ENCODE measurements at places on chromosomes 7 and 10. TPM values are rescaled to one million over a fixed set of nuclear protein-coding genes. Genes with fewer than 3 reads are reported as not detected.

DNA sequence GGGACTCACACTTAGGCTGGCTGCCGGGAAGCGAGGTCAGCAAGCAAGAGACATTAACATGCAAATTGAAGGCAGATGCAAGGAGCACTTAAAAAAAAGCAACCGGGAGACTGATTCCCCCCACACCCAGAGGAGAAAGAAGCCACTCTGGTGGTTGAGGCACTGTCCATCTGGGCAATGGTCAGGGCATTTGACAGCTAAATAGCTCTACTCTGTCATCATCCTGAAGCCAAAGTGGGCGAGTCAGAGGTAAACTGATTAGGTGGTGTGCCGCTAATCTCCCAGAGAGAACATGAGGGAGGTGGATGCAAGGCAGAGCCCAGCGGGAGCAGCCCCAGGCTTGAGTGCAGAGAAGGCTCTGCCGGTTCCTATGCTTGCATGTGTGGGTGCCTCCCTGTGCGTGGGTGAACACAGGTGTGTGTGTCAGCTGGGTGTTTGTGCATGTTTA, 100.6 kb downstream of the PLXNA4 start:
- no peak for DNase-seq

GRCh38 chr7:48389977-48390376, 218.7 kb downstream of the ABCA13 start:
- peak; percentile 82 for DNase-seq

DNA sequence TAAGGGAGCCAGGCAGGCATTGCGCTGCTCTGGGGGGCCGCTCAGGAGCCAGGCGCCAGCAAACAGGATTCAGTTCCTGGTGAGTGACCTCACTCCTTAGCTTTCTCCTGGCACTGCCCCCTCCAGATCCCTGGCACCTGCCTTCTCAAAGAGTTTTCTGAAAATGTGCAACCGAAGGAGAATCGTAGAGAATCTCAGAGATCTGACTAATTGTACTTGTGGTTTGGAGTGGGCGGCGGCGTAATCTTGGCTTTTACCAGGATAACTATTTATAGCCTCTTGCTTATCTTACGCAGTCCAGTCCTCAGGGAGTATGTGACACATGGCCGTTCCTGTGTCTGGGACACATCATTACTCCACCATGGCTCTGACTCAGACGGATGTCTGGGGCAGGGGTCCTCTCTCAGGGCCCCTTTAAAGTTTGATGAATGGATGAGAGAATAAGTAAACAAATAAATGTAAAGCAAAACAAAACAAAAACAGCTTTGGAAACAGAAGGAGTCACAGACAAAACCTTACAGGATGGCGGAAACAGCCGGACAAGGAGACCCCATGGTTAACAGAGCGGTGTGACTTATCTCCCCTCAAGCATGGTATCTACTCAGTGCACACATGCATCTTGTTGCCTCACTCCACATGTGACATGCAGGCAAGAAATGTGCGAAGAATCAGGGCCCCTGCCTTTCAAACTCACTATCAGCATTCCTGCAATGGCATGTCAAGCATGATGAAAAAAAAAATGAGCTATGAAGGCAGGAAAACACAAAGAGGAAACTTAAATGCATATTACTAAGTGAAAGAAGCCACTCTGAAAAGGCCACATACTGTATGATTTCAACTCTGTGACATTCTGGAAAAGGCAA, 99.7 kb downstream of the TNS3 start:
- DNase-seq = peak; percentile 98

GRCh38 chr10:47238331-47239095, 61.5 kb upstream of the GDF10 start:
- DNase-seq = no peak

DNA sequence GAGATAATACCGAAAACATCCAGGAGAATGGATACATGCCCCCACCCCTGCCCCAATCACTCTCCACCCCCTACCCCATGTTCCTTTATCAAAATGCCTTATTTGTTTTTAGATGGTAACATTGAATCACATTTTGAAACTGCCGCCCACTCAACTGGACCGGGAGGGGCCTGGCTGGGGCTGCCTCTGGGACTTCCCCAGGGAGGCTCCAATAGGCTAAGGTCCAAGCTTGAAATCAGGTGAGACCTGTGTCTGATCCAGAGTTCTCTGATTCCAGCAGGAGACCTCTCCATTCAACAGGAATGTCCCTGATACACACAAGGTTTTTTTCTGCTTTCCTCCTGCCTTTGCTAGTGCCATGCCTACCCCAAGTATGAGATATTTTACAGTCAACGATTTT, 43.8 kb upstream of the ACSL5 start:
- DNase-seq = no peak

DNA sequence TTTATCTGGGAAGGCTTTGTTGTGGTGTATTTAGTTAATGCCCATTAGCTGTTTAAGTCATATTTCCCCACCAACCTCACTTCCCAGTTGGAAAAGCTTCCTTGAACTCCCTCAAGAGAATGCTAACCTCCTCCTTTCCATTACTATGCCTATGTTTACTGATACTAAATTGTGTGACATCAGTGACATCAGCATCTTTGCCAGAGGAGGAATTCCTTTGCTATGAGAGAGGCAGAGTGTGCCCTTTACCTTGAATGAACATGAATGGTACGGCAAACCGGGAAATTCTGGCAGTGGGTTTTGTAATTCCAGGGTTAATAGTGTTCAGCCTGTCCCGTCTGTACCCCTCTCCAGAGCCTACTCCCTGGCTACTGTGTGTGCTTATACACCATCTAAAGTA, 22.1 kb upstream of the GLCCI1 start:
- no peak for DNase-seq

Gene RNF32
- 0.43 TPM for total RNA-seq
